Activated CD4-positive, alpha-beta T cell treated with anti-CD3 and anti-CD28 coated beads, Interleukin-2, amount 50 U/mL, for 4 hours (primary cell): ENCODE measurements at places on chromosomes 2 and 18.

DNA sequence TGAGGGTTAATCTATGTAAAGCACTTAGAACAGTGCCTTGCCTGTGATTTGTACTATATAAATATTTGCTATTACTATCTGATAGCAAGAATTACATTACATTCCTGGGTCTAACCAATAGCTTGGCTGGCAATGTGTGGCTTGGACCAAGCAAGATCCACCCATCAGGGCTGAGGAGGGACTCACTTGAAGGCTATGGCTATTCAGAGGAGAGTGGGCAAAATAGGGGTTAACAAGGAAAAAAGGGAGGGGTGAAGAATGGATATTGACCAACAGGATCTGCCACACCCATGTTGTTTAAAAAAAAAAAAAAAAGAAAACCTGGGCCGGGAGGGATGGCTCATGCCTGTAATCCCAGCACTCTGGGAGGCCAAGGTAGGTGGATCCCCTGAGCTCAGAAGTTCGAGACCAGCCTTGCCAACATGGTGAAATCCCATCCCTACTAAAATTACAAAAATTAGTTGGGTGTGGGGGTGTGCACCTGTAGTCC, 20.0 kb upstream of the TMBIM1 start:
- DNase-seq: no peak

DNA sequence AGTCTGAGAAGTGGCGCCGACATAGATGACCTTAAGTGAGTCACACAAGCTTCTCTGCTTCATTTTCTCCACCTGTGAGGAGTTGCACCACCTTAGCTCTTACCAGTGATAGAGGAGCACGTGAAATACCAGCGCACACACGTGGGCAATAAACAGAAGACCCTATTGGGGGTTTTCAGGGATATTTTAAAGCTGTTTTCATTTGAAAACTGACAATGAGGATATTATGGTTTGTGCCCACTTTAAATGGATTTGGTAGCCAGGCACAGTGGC, 47.3 kb upstream of the FZD7 start:
- no peak for DNase-seq

GRCh38 chr18:1252534-1252933, 347.9 kb downstream of the ADCYAP1 start:
- DNase-seq: no peak

DNA sequence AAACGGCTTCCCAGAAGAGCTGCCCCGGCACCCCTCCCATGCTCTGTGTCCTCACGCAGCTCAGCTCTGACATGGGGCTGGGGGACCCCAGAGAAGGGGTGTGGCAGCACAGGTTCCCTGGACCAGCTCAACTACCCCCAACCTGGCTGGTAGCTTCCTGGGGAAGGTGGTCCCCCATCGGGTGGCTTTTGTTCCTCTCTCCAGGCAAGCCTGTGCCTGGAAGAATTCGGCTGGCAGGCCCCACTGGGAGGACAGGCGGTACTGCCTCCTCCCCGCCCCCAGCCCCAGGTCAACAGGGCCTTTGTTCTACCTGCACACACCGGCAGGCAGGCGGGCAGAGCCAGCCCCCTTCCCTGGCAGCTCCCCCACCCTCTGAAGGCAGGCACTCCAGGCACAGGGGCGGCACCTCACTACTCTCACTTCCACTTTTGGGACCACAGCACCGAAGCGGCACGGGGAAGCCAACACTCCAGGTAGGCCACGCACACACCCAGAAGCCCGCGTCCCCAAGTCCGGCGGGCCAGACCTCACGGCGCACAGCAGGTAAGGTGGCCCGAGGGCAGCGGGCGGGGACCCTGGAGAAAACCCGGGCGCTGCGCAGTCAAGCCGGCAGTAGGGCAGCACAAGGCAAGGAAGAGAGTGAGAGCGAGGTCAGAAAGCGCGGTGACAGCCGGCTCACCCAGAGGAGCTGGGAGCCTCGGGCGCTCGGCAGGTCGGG, 1.3 kb downstream of the HS6ST1 start:
- DNase-seq: no peak

DNA sequence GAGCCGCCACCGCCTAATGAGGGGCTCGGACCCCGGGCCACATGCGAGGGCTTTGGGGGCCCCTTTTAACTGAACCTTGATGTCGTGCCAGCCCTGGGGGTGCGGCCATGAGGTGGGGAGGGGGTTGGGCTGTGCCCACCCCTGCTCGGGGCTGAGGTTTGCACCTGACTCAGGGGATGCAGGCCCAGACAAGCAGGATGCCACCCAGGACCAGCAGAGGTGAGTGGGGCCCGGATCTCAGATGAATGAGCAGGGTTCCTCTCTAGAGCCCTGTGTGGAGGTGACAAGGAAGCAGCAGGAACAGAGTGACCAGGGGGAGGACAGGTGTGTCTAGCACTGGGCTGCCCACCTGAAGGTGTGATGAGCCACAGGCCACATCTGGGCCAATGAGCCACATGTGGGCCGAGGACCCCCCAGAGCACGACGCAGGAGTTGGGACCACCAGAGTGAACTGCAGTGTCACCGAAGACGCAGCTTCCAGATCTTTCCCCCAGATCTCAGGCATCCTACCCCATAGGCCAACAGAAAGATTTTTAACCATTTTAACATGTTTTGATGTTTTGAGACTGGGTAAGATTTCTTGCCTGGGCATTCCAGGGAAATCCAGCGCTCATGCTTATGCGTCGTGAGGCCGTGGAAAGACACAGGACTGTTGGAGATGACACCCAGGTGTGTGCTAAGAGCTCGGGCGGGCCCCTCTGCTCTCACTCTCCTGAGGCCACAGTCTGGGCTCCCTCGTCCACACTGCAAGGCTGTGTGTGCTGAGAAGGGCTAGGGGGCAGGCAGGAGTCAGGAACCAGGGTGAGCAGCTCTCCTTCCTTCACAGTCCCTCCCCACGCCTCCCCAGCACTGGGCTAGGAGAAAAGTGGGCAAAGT, 73.6 kb downstream of the DDX1 start:
- DNase-seq: no peak
